Activated CD8-positive, alpha-beta T cell treated with anti-CD3 and anti-CD28 coated beads, Interleukin-2, amount 10 ng/mL, durations not matched to agents 7 days and 5 days (primary cell): ENCODE measurements at places on chromosomes 3 and 15. TPM values are rescaled to one million over a fixed set of nuclear protein-coding genes. Genes with fewer than 3 reads are reported as not detected.
A peak's percentile ranks its signal among the peaks of the same experiment; 100 is the strongest.

GRCh38 chr3:124396339-124396950, 333.8 kb upstream of the UMPS start:
- no peak for DNase-seq

DNA sequence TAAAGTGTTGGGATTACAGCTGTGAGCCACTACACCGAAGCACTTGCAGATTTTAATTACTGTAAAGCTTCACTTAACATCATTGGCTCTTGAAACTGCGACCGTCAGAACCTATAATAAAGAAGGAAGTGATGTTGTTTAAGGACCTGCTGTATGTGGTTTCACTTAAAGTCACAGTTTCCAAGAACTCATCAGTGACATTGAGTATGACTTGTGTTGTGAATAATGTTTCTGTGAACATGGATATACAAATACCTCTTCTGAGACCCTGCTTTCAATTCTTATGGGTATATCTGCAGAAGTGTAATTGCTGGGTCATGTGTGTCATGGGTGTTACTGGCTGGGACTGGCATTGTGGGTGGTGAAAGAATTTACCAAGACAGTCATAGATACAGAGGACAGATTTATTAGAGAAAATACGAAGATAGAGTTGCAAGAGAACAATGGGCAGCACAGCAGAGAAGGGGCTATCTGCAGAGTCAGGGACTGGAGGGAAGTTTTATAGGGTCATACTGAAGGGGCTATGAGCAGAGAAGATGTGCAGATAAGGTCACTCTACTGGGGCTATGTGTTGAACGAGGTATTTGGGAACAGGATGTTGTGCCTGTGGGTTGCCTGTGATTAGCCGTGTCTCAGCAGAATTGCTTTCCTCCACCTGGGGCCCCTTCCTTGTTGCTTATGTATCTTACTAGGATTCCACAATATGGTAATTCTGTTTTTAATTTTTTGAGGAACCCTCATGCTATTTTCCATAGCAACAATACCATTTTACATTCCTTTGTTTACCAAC, 4.5 kb downstream of the NDUFB5 start:
- peak; percentile 32 for DNase-seq

GRCh38 chr3:110414855-110415254, 656.8 kb upstream of the NECTIN3 start:
- no peak for DNase-seq

- DNase-seq, result peak; percentile 78
Observed at GRCh38 chr15:25850154-25851111, 12.7 kb downstream of the ATP10A start.

- no peak for DNase-seq
Observed at GRCh38 chr3:181558870-181559269, 152.9 kb upstream of the SOX2 start.

GRCh38 chr3:170480111-170480510, 61.4 kb downstream of the CLDN11 start:
- no peak for DNase-seq

GRCh38 chr15:42608110-42608531, 32.7 kb downstream of the STARD9 start:
- peak; percentile 92 for DNase-seq

The ZXDC gene
- total RNA-seq, result 26.6 TPM

The STARD9 gene
- 13.0 TPM for total RNA-seq

The RTP4 gene
- total RNA-seq, result 12.9 TPM

The TMEM207 gene
- not detected for total RNA-seq
